ENCODE measurements at places on chromosomes 4 and X.

DNA sequence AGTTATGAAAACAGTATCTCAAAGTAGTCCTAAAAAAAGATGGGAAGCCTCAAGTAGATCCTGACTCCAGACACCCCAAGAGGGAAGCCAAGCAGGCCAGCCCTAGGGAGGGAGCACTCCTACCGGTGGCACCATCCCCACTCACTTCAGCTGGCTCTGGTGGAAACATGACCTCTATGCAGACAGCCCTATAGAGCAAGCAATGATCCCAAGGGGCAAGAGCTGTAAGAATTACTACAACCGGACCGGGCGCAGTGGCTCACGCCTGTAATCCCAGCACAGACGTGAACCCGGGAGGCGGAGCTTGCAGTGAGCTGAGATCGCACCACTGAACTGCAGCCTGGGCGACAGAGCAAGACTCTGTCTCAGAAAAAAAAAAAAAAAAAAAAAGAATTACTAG lies 5.7 kb downstream of the LETM1 start:
- no peak for DNase-seq

DNA sequence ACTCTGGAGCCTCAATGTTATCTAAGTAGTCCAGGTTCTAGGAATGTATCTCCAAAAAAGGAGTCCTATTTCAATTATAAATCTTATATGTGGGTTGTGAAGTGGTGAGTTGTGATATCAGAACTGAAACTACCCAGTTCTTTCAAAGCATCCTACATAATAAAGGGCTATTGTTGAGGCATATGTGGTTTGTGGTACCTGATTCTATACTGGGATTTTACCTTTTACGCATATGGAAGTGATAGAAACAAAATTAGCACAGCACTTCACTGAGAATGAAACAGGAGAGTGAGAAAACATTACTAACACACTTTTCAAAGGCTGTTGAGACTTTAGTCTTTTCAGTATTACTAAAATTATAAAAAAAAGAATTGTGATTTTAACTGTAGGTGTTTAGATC lies 417.7 kb upstream of the GALNT7 start:
- DNase-seq: no peak

GRCh38 chr4:138003248-138003647 lies 238.9 kb downstream of the SLC7A11 start:
- DNase-seq: no peak

DNA sequence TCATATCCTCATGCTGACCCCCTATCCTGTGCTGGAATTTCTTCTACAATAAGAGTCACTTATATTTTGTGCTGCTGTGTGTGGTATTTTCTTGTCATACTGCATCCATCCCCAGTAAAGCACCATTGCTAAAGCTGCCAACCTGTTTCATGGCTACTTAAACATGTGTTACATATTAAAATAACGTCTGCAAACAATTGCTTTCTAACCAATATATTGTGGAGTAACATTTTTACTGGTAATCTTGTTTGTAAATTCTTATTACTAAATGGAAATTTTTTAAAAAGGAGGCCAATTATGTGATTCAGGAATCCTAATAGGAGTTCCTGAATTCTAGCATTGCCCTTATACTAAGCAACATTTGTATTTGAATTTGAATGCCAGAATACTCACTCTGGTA lies 160.3 kb upstream of the VEGFC start:
- DNase-seq: no peak

DNA sequence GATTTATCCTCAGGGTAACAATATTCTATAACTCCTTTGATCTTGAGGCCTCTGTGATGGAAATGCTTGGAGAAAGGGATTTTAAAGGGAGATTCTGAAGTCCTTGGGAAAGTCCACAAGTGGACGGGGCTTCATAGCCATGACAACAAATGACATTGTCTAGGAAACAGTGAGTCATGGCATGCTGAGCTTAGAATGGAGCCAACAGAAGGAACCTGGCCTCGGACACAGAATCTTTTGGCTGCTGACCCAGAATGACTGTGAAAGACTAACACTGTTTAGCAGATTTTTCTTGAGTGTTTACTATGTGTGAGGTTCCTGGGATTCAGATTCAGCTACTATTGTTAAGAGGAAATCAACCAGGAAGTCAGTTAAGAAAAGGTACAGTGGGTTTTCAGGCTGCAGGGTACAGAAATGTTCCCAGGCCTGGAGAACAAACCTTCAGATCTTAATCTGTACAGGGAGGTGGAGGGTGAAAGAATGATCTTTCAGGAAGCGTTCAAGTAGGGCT lies 18.1 kb upstream of the CXCL2 start:
- no peak for DNase-seq

- no peak for DNase-seq
Observed at GRCh38 chr4:135197641-135198040, 996.1 kb upstream of the PABPC4L start.

DNA sequence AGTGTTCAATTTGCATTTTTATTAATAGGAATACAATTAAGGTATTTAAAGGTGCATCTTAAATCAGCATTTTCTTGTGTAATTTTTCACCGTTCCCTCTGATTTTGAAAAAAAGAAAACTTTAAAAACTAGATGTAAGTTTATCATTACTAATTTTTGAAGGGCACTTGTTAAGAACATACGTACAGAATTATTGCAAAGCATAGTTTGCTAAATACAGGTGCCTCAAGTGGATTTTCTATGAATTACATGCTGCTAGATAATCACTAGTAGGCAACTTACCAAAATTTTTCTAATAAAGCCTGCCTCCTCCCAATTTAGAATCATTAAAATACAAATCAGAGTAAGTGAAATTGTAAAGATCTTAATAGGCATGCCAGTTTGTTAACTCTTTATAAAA lies 8.5 kb downstream of the CNKSR2 start:
- DNase-seq: no peak

DNA sequence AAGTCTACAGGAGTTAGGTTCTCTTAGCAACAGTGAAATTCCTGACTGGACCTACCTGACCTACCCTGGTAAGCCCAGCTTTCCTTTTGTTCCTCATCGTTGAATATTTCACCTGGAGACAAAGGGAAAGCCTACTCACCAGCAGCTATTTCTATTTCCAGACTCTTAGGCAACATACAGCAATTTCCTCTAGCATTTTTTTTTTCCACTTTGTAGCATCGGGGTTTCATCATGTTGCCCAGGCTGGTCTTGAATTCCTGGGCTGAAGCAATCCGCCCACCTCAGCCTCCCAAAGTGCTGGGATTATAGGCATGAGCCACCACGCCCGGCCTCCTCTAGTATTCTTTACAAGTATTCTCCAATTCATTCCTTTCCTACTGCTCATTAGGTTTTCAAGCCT lies 6.8 kb upstream of the S100G start:
- DNase-seq: no peak

DNA sequence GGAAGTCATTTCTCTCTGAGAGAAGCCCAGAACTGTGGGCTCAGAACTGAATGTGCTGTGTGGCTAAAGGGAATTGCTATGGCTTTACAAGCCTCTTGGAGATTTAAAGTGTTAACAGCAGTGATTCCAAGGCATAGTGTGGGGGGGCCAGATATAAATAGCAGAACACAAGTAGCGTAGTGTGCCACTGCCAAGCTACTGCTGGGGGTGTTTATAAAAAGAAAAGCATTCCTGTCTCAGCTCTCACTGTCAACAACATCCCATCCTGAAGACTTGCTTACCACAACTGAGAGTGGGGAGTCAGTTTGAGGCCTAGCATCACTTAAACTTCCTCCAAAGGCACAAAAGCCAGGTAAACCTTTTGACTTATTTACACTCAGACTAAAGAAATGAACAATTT lies at the start of gene ART3:
ART3 (plus strand) TSS at position 242 of the 400 bp plus-strand sequence. CDS start 1,181 bp downstream, outside the sequence.
- DNase-seq: no peak

DNA sequence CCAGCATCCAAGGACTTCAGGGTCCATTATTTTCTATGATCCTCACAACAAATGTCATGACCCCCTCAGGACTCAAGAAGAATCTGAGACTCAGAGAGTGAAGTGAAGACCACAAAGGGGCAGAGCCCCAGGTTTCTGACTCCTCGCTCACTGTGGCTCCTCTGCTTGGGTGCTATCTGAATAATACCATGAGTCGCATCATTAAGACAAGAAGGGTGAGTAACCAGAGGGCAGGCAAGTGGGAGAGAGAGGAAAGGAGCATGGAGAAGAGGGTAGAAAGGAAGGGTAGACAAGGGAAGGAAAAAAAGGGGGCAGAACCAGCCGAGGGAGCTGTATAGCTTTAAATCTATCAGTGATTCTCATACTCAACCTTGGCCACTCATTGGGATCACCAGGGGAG lies 15.5 kb upstream of the HSD17B10 start:
- DNase-seq: no peak

DNA sequence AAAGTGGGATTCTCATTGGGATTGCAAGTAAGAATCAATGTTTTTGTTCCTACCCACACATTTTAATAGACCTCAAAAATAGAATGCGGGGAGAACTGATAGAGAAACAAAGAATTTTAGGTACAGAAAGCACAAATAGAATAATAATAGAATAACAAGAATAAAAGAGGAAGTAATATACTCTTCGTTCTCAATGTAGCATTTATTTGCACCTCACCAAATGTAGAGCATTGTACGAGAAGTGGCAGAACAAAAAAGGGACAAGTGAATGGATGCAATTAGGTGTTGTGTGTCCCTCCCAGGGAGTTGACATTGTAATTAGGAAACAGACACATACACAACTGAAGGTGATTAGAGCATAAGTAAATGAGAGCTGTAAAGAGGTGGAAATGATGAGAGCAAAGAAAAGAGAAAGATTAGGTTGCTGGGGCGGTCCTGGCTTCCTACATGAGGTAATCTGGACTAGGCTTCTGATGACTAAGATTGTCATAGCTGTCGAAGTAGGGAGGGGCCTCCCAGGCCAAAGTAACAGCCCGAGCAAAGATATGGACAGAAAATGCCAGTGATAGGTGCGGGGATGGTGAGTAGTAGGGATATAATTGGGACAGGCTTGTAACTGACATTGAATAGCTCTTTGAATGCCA lies 10.4 kb downstream of the RAB9A start:
- no peak for DNase-seq

DNA sequence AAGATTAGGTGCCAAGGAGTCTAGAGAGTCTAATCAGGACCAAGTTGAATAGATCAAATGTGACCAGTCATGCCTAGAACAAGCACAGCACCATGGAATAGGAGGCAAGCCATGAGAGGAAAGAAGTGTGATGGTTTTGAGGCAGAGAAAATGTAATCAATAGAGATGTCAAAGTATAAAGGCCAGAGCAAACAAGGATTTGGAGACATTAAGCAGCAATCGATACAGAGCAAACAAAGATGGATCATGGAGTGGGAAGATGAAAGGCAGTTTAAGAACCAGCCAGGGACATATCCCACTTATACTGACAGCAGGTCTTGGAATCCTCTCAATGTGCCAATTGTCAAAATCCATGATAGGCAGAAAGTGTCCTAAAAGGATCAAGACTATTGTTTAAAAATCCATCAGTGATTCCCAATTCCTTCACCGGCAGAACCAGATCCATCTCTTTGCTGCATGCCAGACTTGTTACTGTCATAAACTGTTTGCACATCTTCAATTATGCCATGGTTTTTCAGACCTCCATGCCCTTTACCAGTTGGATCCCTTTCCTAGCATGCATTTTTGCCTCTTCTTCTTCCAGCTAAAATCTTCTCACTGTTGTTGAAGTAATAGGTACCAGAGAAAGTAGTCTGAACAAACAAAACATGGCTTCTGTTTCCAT lies 520.7 kb upstream of the ARX start:
- DNase-seq: no peak

DNA sequence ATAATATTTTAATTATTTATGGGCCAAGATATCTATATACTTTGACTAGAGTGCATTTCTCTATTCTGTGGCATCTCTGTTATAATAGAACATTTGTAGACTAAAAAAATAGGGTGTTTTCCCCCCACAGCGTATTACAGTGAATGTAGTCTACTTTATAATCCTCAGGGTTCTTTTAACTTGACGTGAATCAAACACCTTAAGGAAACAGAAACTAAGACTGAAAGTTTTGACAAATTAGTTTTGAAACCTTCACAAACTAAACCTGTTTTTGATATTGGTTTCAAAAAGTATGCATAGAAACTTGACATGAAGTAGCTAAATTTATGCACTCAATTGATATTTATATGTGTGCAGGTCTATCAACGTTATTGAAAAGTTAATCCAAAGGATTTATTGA lies 1963.1 kb upstream of the TENM3 start:
- no peak for DNase-seq

GRCh38 chrX:69032601-69033000 lies 132.7 kb downstream of the PJA1 start:
- DNase-seq: no peak

- DNase-seq: no peak
Observed at GRCh38 chrX:2767631-2768455, 16.0 kb downstream of the XG start.

DNA sequence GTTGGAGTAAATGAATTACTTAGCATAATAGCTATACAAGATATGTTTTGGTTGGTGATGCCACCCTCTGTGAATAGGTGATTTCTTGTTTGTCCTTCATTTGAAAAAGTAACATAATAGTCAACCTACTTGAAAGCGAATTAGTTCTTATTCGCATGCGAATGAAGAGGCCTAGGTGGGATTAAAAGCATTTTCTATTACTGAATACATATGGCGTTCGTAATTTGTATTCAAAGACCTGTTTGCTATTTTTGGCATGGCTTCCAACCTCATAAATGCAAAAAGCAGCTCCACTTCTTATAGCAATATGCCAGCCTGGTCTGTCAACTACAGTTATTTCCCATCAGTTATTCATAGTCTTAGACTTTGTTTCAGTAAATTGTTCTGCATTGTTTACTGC lies 261.3 kb downstream of the TENM3 start:
- no peak for DNase-seq

DNA sequence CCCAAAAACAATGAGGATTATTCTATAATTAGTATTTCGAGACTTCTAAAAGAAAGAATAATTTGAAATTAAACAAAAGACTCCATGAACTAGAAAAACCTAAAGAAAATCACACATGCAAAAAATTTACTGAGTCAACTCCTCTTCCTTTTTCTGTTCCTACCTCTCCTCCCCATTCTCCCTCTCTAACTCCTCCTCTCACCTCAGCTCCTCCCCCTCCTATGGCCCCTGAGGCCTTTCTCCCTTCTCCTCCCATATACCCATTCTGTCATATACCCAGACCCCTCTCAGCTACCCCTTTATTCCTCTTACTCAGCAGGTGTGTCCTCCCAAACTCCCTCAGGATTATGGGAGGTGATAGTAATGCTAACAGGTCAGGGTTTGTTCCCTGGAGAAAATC lies 57.4 kb downstream of the SERTM2 start:
- DNase-seq: no peak

DNA sequence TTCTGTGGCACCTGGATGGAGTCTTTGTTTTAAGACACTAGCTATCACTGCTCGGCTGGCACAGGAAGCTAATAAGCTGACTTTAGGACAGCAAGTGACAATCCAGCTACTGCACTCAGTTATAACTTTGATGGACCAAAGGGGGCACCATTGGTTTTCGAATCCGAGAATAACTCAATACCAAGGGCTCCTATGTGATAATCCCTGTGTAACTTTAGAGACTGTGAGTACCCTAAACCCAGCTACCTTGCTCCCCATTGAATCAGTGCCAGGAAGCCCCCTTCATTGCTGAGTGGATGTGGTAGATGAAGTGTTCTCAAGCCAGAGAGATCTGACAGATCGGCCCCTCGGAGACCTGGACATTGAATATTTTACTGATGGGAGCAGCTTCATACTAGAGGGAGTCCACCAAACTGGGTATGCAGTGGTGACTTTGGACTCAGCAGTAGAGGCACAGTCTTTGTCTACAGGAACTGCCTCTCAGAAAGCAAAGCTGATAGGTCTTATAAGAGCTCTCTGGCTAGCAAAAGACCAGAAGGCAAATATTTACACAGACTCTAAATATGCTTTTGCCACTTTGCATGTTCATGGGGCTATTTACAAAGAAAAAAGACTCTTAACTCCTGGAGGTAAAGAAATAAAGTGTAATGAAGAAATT lies 35.5 kb upstream of the UGT2B7 start:
- DNase-seq: no peak

- DNase-seq: no peak
Observed at GRCh38 chr4:106502106-106502699, 133.6 kb upstream of the GIMD1 start.
